ENCODE measurements at places on chromosomes 3 and 15. TPM values are rescaled to one million over a fixed set of nuclear protein-coding genes. Genes with fewer than 3 reads are reported as not detected.

HRG gene
- total RNA-seq: not detected

TRH gene
- not detected for total RNA-seq

LRRC34 gene
- not detected for total RNA-seq

SLC35G2 gene
- 0.44 TPM for total RNA-seq

SHC4 gene
- total RNA-seq: not detected

ASB14 gene
- total RNA-seq: not detected

MAGEL2 gene
- total RNA-seq: not detected

ITIH1 gene
- not detected for total RNA-seq

ABHD14A gene
- 12.7 TPM for total RNA-seq

PLSCR5 gene
- total RNA-seq: not detected

MESP1 gene
- 0.37 TPM for total RNA-seq

PRKCD gene
- 33.6 TPM for total RNA-seq
